NCI-H2081 (cell line): ENCODE measurements at places on chromosomes 6 and 20.

GRCh38 chr6:97669191-97670031 lies 386.4 kb upstream of the MMS22L start:
- DNase-seq = no peak

- DNase-seq = no peak
Measured at GRCh38 chr6:98787435-98787834, 46.9 kb upstream of the POU3F2 start.

GRCh38 chr6:106556368-106556960 lies 72.8 kb downstream of the RTN4IP1 start:
- peak; percentile 12 for DNase-seq

DNA sequence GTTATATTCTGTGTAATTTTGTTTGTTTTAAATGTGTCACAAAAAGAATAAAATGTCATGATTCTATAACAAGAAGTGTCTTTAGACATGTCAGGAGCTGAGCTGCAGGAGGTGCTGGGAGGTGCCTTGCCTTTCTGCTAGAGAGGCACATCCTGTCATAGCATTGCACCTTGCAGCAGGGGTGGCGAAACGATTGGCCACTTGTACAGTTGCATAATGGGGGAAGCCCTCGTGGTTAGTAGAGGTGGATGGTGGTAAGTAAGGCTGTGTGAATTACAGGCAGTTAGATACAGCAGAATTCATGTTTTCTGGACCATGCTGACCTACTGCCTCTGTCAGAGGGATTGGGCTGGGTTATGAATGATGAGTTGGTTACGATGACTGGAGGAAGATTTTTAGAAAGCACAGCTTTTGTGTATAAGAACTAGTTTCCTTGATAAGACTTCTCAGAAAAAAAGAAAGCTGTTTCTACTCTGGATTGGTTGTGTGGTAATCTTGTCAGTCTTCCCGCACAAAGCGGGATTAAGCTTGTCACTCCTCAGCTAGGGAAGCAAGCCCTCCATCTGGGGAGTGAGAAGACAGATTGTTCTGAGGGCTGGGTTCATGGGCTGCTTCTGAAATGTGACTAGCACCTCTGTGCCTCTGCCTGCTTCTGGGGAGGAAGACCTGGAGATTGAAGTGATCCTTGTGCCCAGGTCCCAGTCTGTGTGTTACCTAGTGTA lies 74.9 kb downstream of the FOXO3 start:
- no peak for DNase-seq

DNA sequence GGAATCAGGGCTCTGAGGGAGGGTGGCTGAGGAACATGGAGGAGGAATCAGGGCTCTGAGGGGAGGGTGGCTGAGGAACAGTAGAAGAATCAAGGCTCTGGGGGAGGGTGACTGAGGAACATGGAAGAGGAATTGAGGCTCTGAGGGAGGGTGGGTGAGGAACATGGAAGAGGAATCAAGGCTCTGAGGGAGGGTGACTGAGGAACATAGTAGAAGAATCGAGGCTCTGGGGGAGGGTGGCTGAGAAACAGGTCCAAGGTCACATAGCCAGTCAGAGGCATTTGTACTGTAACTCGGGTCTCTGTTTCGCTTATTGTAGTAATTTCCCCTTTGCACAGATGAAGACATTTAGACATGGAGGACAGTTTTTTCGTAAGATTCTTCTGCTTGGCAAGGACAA lies 164.8 kb downstream of the SOBP start:
- DNase-seq = no peak

DNA sequence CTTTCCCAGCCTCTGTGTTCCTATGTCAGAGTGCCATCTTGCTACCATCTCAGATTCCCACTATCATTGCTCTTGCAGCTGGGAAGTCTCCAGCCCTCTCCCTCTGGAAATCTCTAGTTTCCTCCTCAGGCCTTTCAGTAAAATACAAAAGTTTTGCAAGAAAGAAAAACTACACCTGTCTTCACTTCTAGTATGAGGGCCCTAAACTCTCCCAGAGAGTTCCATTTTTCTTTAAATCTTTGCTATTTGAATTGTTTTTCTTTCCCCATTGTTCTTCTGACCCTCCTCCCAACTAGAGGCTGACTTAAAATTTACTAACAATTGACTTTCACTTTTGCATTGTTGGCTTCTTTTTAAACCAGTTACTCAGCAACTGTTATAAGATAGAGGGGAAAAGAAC lies 62.8 kb downstream of the LY86 start:
- DNase-seq = no peak

GRCh38 chr20:55174172-55174571 lies 698.8 kb downstream of the DOK5 start:
- no peak for DNase-seq

GRCh38 chr6:26520850-26521599 lies 17.1 kb upstream of the HMGN4 start:
- peak; percentile 84 for DNase-seq

- peak; percentile 63 for DNase-seq
Measured at GRCh38 chr6:34791164-34791700, 651 bp upstream of the BLTP3A start.

DNA sequence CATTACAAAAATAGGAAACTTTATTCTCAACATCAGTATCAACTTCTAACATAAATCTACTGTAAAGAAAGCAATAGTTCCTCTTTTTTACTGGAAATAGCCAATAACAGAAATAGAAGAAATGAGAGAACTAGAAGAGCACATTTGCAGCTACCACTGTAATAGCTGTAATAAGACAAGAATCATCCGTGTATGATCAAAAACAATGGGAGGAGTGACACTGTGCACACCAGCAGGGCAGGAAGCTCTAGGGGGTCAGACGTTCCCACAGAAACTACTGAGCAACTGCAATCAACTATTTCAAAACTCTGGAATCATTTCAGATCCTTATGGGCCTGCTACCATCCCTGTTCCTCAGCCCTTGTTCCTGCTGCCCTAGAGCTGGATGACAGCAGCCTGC lies 43.7 kb downstream of the NINL start:
- DNase-seq = no peak

DNA sequence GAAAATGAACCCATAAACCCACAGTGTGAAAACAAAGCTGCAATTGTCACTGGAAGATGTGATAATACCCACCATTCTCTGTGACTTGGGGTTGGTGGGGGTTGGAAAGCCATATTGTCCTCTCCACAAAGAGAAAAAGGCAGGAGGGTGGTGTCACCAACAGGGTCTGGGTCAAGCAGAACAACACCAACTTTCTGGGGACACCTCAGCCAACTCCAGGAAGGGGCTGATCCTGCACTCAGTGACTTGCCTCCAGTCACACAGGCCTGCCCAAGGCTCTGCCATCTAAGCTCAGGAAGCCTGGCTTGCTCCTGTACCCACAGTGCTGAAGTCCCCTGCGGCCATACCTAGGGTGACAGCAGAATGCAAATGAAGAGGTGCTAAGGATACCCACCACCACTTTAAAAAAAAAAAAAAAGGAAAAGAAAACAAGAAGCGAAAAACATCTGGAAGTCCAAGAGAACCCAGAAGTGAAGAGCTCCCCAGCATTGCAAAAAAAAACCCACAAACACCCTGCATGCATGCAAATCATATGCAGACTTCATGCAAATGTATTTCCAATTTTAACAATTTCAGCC lies 110.6 kb downstream of the PREX1 start:
- no peak for DNase-seq

DNA sequence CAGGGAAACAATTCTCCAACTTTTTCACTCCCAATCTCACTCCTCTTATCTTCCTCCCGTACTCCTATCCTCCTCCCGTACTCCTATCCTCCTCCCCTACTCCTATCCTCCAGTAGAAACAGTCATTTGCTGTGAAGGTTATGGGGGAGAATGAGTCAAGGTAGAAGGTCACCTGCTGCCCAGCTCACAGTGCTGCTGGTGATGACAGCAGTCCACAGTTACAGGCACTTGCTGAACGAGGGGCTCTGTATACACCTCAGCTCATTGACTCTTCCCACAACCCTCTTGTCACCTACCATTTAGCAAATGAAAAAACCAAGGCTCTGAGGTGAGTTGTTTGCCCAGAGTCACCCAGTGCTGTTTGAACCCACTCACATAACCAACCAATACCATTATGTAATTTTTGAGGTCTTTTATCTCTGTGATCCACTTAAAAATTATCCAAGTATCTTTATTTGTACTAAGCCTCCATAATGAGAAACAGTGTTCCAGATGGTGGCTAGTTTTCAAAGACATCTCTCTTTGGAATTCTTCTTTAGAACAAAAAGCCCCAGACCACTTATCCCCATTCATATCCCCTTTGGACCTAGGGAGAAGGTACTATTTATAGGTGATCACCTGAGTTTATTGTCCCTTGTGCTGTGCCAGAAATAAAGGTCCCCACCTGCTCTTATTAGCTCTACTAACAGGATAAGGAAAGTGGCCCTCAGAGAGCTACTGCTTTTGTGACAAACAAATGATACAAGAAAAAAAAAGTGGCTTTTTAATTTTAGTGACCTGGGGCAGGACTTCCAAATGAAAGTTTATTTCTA lies 53.2 kb downstream of the PTPN1 start:
- DNase-seq = peak; percentile 31

GRCh38 chr6:75353644-75354043 lies 69.1 kb upstream of the TMEM30A start:
- DNase-seq = no peak

DNA sequence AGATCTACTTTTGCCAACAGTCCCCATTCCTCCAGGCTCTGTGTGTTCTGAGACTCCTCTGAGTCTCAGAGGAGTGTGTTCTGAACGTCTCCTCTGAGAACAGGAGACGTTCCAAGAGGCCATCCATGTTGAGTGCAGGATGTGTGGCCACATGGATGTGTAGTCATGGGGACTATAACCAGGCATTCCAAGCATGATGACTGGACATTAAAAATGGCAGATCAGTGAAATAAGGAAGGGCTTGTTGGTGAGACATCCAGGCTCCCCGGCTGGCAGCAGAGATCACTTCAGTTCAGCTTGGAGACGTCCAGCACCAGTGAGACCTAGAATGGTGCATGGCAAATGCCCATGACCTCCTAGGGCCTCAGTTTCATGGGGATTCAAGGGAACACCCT lies 34.3 kb upstream of the POU5F1 start:
- no peak for DNase-seq

GRCh38 chr6:12291071-12291838 lies 1.1 kb downstream of the EDN1 start:
- DNase-seq = peak; percentile 68

GRCh38 chr6:112234601-112235000 lies 19.8 kb downstream of the LAMA4 start:
- no peak for DNase-seq

- DNase-seq = no peak
Measured at GRCh38 chr20:62638679-62639406, 3.5 kb upstream of the SLCO4A1 start.

DNA sequence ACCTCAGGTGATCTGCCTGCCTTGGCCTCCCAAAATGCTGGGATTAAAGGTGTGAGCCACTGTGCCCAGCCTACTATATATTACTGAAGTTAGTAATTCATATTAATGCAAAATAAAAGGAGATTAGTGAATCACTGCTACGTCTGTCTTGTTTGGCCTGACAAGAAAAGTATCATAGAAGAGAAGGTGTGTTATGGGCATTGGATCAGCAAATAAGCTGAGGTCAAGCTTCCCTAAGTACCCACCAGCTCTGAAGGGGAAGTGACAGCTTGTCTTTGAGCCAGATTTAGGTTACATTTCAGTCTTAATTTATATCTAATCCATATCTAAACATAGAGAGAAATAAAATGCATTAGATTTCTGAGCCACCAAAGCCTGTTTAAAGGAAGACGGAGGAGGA lies 7.1 kb downstream of the SGK1 start:
- no peak for DNase-seq

DNA sequence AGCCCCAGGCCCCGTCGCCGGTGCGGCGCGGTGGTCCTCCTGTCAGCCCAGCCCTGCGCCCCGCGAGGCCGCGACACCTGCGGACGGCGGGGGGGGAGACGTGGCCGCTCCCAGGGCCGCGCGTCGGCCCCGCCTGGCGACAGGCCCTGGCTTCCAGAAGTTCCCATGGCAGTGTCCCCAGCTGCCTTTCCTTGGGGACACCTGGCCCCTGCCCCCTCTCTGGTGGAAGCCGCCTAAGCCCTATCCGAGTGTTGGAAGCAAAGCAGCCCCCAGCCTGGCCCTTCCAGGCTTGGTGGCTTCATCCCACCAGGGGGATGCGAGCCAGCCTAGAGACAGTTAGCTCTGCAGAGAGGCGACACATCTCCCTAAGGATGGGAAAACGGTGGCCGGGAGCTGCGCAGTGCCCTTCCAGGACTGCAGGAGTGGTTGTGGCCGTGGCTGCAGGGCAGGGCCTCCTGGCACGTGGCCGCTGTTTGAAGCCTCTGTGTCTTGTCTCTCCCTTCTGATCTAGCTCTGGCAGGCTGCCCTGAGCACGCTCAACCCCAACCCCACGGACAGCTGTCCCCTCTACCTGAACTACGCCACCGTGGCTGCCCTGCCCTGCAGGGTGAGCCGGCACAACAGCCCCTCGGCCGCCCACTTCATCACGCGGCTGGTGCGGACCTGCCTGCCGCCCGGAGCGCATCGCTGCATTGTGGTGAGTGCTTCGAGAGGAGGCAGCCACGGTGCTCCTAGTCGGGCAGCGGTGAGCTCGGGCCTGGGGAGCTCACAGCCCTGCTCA lies 816 bp downstream of the NPEPL1 start:
- DNase-seq = no peak

- DNase-seq = no peak
Measured at GRCh38 chr6:152184917-152185574, 377.6 kb downstream of the ESR1 start.

DNA sequence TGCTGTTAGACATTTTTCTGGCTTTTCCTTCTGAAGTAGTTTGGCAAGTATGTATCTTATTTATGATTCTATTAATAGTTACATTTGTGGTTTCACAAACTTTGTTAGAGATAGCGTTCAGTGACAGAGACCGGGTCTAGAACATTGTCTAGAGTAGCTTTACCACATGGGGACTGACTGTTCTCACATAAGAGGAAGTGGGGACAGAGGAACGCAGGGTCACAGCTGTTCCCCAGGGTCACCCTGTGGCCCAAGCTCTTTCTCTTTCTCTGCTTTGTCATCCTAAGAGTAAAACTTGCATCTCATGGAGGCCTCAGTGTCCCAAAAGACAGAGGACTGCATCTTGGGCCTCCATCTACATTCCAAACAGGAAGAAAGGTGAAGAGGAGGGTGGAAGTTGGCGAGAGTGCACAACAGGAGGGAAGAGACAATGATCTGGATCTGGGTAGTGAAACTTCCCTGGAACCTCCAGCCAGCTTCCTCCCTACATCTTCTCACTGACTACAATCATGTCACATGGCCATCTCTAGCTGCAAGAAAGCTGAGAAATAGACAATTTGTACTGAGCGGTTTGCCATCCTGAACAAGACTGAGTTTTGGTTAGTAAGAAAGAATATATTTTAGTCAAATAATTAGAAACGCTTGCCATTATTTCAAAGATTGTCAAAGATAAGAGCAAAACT lies 645.8 kb upstream of the ARID1B start:
- no peak for DNase-seq
